ENCODE measurements at places on chromosomes 6 and 20.

DNA sequence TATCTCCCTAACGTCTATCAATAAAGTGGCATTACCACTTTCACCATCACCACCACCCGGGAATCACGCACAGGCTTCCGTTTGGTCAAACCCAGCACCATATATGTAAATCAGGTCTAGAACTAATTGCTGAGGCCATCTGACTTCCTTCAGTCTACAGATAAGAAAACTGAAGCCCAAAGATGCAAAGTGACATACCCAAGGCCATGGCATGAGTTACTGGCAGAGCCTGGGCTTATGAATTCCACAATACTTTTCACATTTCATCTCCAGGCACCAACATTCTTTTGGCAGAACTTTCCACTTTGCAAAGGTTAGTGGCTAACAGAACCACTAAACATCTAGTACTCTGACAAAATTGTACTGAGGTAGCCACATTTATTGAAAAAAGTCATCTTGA lies 64.5 kb upstream of the TINAG start:
- no peak for DNase-seq

DNA sequence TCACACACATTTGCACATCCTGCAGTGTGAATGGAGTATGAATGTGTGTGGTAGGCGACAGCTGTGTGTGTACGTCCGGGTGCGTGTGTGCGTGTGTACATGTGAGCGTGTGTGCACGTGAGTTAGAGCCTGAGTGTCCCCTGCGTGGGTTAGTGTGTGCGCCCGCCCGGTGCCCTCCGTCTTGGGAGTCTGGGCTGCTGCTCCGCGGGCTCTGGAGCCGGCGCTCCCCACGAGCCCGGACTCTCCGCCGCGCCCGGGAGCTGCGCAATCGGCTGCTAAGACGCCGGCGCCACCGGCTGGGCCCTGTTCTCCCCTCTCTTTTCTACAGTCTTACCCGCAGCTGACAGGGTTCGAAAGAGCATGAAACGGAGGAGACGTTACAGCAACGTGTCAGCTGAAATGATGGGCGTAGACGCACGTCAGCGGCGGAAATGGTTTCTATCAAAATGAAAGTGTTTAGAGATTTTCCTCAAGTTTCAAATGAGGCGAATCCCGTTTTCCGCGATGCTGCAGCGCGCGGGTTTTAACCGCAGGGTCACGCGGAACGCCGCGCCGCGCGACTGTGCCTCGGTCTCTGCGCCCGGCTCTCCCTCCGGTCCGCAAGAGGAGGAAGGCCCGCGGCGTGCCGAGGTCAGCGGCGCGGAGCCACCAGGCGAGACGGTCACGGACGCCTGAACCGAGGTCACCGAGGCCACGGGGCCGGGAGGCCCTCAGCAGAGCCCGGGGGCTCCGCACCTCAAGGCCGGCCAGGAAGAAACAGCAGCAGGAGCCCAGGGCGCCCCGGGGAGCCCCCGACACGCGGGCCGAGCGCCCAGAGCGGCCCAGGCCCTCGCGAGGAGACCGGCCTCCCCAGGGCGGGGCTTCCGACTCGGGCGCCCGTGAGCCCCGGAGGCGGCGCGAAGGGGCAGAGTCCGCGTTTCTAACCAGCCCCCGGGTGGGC lies 95.3 kb upstream of the BHLHE23 start:
- peak; percentile 59 for DNase-seq

DNA sequence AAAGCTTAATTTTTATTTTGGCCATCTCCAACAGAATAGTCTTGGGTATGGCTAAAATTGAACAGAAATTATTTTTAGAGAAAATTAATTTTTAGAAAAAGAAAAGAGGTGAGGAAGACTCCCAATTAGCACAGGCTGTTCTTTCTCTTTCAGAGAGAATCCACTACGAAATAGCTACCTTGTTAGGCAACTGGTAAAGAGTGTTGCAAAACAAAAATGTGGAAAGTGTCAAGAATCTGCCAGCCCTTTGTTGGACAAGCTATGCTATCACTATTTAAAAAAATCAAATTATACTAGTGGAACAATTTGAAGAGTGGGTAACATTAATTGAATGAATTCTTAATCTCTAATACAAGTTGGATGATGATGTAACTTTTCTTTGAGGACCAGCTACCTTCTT lies 19.2 kb upstream of the ZSCAN9 start:
- no peak for DNase-seq

DNA sequence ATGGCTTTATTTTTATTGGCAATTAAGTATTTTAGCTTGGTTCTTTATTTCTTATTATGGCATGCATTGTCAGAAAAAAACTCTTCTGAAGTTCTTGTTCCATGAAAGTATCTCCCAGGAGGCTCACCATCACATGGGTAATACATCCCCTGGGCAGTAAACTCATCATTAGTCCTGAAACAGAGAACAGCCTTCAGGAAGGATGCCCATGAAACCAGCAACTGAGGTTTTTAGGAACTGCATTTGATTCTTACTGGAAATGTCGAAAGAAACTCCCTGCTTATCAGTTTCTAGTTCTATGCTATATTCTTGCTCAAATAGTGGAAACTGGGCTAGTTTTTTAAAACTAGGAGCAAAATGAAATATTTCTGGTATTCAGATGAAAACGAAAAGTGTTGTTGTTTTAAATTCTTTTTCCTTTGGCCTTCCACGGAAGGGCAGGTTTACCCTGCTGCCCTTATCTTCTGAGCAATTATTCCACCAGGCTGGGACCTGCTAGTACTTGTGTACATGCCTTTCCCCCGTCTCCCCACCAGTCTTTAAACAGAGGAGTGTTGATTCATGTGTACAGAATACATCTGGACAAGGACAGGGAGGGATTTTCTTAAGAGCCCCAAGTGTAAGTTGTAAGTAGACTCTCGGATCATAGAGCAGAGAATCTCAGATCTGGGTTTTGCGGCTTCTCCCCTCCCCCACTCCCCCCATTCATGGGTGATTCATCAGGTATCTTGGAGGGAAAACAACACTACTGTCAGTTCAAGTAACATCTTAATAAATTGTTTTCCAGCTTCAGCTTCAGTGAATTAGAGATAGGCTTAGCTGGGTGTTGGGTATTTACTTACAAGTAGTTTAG lies 81.5 kb downstream of the RTN4IP1 start:
- no peak for DNase-seq

GRCh38 chr6:16331384-16332174 lies 93.2 kb downstream of the GMPR start:
- peak; percentile 84 for DNase-seq

DNA sequence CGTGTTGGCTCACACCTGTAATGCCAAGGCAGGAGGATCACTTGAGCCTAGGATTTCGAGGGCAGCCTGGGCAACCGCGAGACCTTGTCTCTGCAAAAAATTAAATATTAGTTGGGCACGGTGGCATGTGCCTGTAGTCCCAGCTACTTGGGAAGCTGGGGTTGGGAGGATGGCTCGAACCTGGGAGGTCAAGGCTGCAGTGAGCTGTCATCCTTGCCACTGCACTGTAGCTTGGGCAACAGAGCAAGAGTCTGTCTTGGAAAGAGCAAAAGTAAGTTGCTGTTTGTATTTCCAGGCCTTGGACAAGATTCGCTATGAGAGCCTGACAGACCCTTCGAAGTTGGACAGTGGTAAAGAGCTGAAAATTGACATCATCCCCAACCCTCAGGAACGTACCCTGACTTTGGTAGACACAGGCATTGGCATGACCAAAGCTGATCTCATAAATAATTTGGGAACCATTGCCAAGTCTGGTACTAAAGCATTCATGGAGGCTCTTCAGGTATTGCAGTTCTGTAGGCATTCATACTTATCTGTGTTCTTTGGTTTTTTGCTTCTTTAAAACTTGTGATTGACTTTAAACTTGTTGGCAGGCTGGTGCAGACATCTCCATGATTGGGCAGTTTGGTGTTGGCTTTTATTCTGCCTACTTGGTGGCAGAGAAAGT lies 2.3 kb downstream of the HSP90AB1 start:
- DNase-seq = no peak

DNA sequence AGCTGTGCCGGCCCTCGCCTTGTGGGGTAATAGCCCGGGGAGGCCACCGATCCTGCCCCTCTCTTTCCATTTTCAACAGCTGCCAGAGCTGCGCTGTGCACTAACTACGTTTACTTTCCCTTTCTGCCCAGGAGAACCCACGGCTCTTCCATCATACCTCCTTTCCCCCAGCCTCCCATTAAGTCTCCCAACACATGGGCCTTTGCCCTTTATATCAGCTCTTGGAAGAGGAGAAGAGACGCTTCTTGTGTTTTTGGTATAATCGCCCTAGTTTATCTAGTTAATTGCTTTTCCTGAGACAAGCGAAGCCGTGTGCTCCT lies 637 bp downstream of the UBR2 start:
- DNase-seq = no peak

DNA sequence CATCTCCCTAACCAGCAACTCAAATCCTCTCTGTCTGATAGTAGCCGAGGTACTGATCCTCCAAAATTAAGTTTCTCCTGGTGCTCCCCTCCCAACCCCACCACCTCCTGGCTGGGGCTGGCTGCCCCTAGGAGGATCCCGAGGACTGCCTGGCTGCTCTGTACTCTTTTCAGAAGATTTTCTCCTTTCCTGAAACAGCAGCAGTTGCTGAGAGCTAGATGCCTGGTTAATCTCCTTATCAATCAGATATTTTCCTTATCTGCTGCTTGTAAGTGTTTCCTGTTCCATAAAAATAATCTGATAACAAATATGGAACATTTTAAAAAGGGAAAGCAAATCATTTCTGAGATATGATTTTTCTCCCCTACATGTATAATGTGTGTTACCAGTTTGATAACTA lies 52.8 kb downstream of the ZMYND8 start:
- peak; percentile 10 for DNase-seq

- DNase-seq = no peak
Measured at GRCh38 chr6:48101290-48101689, 9.7 kb downstream of the PTCHD4 start.

- DNase-seq = no peak
Measured at GRCh38 chr20:58480551-58481336, 34.5 kb downstream of the APCDD1L start.

DNA sequence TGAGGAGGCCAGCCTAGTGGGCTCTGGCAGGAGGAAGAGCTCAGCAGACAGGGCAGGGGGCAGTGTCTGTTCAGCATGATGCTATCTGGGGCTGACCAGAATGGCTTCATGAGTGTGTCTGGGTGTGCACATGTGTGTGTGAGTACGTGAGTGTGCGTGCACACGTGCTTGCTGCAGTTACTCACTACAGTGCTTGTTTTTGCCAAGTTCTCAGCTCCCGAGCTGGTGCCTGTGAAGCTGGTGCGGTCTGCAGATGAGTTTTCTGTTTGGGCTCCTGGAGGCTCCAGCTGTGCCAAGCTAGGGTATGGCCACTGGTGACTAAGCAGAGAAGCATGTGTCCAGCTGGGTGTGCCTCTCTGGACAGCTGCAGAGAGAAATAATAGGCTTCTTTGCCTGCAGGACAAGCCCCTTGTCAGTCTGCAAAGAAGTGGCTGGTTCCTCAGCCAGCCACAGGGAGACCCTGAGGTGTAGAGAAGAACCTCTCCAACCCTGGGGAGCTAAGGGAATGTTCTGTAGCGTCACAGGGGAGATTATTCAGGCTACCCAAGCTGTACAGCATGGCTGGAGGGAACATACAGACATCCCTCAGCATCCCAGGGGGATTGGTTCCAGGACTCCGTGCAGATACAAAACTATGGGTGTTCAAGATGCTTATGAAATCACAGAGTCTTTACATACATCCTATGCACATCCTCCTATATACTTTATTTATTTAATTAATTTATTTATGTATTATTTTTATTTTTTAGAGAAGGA lies 40.2 kb upstream of the FAM50B start:
- no peak for DNase-seq

DNA sequence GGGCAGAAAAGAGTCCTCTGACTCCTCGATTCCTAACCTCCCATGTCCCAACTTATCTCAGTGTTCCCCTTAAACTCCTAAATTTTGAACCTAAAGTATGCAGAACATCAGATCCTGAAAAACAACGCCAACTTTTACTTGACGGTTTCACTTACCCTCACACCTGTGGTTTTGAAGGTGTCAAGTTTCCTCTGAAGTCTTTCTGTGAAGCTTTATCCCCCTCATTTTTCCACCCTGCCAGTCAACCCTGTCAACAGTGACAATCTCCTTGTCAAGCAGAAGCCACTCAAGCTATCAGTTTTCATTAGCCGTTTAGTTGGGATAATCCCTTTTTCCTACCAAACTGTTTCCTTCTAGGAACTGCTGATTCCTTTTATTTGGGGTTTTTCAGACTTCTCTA lies 245.4 kb upstream of the PREP start:
- no peak for DNase-seq

DNA sequence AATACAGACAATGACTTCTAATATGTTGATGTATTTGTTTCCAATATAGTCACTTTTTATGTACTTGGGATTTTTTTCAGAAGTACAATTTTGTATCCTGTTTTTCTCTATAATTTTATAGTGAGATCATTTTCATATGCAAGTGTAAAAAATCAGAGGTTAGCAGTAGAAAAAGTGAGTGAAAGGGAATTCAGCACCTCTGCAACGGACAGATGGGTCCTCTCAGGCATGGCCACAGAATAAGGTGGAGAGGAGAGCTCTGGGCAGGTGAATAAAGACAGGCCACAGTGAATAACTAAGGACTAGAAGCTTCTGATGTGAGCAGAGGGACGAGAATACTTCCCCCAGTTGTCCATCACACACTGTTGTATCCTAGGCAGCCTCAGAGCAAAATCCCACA lies 210.1 kb upstream of the CNR1 start:
- no peak for DNase-seq

GRCh38 chr6:40328386-40328985 lies 258.7 kb downstream of the LRFN2 start:
- no peak for DNase-seq

- no peak for DNase-seq
Measured at GRCh38 chr20:20561172-20561571, 151.3 kb downstream of the RALGAPA2 start.

DNA sequence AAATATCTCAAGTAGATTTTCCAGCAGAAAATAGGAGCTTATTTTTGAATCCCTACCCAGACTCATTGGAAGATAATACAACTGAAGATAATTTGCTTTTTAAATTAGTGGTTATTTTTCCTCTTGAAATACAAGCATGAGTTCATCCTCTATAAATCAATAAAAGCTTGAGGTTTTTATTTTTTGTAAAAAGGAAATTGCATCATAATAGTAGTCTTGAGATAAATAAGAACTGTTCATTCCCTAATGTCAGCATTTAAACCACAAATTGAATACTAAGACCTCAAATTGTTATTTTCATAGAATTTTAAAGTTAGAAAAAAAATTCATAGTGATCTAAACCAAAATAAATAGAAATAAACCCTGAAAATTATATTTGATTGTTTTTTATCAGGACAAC lies 719.1 kb downstream of the CD109 start:
- DNase-seq = no peak

DNA sequence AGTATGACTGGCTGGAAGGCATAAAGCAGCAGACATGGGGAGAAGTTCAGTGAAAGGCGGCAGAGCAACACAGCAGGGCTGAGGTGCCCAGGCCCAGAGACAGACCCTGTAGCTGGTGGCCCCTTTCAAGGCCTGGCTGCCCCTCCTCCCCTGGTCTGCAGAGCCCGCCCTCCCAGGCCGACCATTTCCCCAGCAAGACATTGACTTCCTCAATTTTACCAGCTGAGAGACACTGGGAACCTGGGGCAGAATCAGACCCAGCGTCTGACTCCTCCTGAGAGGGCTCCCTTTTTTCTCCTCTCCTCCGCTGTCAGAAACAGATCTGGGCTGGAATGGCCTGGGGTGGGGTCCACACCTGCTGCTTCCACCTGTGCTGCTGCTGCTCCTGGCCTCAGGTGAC lies at the start of gene TREML4:
TSS of gene TREML4 (plus strand) at position 254 of the 400 bp plus-strand sequence. CDS start at position 333, 79 bp downstream.
- DNase-seq = no peak

- DNase-seq = no peak
Measured at GRCh38 chr20:63836458-63837344, 5.6 kb upstream of the ZBTB46 start.

- no peak for DNase-seq
Measured at GRCh38 chr6:169157197-169158148, 96.2 kb downstream of the THBS2 start.
